GM23338 (cell line): ENCODE measurements at places on chromosomes 6 and 20.

- no peak for DNase-seq
Observed at GRCh38 chr6:144816936-144817335, 531.8 kb downstream of the UTRN start.

DNA sequence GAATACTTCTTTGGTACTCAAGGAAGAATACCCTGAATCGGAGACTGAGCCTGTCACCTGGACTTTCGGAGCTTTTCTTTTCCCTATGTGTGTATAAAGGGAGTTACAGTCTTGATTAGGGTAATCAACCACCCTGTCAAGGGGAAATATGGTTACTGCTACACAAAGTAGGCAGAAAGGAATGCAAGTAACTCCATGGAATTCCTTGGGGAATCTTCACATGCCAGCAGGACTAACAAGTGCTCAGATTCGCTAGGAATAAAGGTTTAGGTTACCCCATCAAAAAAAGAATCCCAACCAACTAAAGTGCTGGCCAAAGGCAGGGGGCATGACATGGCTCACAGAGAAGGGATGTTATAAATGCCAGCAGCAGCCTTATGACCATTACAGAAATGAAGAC is 10.4 kb downstream of the KCNS1 start:
- no peak for DNase-seq

DNA sequence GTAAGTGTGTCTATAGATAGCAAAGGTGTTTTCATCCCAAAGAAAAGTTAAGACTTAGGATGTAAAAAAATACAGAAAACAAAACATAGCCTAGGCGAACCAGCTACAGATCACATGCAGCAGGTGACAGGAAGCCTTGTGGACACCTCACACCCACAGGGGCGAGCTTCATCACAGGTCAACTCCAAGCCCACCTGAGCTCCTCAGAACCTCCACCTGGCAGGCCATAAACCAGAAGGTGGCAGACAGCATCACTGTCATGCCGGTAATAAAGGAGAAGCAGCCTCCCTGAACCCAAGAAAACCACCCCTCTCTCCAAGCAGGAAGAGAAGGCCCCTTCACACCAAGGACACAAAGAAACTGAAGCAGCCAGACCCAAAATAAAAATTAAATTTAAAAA is 1.0 kb downstream of the RALGAPA2 start:
- DNase-seq: peak; percentile 16

GRCh38 chr20:14117768-14118167 is 122.5 kb downstream of the MACROD2 start:
- DNase-seq: no peak

GRCh38 chr6:127516662-127517273 is 2.4 kb downstream of the MTCL3 start:
- peak; percentile 83 for DNase-seq

DNA sequence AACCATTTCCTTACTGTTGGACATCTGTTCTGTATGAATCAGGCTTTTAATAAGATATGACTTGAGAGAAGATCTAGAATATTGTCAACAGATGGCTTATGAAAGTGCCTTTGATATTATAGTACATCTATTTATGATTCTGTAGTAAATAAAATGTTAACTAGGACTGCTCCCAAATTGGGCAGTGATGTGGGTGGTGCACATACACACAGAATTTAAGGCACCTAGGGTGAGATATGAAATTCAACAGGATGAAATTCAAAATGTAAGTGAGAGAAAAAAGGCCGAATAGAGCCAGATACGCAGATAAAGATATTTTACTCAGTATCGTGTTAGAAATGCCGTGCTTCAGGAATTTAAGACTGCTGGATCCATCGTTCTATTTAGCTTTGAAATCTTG is 26.3 kb downstream of the FAM50B start:
- no peak for DNase-seq

DNA sequence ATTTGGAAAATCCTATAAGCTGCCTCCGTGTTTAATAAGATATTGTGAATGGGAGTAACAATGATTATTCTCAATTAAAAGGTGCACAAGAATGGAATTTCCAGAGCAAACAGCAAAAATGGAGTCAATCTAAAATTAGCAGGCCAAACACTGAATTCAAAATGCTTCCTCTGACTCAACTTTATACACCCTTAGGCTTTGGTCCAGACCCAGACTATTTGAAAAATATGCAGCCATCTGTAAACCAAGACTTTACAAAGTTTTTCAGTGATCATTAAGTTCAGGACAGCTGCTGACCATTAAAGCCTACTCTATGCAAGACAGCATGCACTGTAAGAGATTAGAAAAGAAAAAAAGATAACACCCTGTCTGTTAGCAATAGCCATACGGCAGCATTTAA is 39.4 kb upstream of the CCN6 start:
- no peak for DNase-seq

GRCh38 chr6:45830441-45831139 is 185.1 kb downstream of the CLIC5 start:
- no peak for DNase-seq

GRCh38 chr20:3354247-3354646 is 53.2 kb downstream of the DNAAF9 start:
- DNase-seq: no peak

- DNase-seq: no peak
Observed at GRCh38 chr6:107304421-107305025, 154.8 kb downstream of the PDSS2 start.

GRCh38 chr6:143429970-143430369 is 20.5 kb downstream of the ADAT2 start:
- no peak for DNase-seq

- DNase-seq: no peak
Observed at GRCh38 chr6:2773449-2773848, 8.3 kb downstream of the WRNIP1 start.

DNA sequence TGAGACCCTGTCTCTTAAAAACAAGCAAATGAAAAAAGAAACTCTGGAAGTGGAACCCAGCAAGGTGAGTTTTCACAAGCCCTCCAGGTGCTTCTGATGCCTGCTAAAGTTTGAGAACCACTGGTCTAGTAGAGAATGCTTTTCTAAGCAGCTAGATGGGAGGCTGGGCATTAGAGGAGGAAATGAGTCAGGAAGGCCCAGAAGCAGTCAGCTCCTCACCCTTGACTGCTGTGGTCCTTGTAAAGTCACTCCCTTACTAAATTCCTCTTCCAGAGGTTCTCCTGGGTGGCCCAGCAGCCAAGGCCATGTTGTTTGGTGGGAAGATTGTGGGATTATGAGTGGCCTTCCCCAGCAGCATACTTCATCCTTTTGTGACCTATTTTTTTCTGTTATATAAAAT is 52.0 kb upstream of the FYN start:
- no peak for DNase-seq

GRCh38 chr6:163383912-163384311 is 30.6 kb upstream of the QKI start:
- no peak for DNase-seq

DNA sequence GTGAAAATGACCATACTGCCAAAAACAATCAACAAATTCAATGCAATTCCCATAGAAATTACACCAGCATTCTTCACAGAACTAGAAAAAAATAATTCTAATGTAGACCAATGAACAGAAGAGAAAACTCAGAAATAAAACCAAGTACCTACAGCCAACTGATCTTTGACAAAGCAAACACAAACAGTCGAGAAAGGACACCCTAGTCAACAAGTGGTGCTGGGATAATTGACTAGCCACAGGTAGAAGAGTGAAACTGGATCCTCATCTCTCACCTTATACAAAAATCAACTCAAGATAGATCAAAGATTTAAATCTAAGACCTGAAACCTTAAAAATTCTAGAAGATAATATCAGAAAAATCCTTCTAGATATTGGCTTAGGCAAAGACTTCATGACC is 44.5 kb upstream of the ZNF133 start:
- DNase-seq: no peak

GRCh38 chr6:165159460-165159859 is 149.9 kb downstream of the C6orf118 start:
- DNase-seq: no peak

DNA sequence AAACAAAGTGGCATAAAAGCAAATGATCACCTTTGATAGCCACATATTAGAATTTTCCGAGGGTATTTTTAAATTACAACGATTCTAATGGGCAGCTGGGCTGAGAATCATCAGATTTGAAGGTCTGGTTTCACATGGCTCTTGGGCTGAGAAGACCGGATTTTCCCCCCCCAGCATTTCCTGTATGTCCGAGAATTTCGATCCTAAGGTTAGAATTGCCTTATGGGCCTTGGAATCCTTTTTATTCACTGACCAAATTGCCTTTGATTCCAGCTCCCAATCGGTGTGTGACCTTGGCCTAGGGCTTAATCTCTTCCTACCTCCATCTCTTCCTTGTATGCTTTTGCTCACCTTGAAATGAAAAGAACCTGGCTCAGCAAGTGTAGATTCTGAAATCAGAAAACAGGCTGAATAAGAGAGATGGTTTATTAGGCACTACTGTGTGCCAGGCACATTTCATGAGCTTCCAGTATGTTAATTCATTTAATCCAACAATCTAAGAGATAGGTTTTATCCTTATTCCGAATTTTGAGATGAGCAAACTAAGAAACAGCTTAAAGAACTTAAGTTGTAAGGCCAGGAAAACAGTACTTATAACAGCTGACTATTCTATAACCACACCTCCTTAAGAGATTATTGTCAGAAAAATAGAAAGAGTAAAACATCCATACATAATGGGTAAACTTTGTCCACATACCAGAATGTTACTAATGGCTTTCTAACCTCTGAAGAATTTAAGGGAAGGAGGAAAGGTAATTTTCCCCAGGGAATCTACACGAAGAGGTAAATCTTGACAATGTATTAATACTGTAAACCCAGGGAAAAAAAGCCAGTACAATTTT is 39.4 kb downstream of the HFE start:
- peak; percentile 43 for DNase-seq

GRCh38 chr6:165751486-165751885 is 88.4 kb upstream of the PDE10A start:
- DNase-seq: no peak

GRCh38 chr20:10739566-10739965 is 65.8 kb upstream of the JAG1 start:
- DNase-seq: no peak

DNA sequence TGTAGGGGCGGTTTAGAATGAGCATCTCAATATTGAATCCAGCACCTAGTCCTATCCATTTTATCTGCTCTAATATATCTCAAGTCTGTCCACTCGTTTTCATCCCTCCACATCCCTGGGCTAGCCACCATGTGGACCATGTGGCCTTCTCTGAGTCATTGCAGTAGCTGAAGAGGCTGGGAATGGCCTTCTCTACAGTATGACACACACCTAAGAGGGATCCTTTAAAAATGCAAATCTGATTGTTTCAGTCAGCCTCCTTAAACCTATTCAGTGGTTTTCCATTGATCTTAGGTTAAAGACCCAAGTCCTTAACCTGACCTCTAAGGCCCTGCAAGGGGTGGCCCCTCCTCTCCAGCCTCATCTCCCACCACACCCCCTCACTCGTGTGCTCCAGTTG is 9.4 kb downstream of the RING1 start:
- peak; percentile 44 for DNase-seq

- peak; percentile 73 for DNase-seq
Observed at GRCh38 chr6:107460083-107460631, 793 bp upstream of the PDSS2 start.

- peak; percentile 62 for DNase-seq
Observed at GRCh38 chr20:8918145-8918544, 150.7 kb upstream of the PLCB4 start.

GRCh38 chr6:54916858-54917257 is 70.3 kb downstream of the FAM83B start:
- DNase-seq: no peak

DNA sequence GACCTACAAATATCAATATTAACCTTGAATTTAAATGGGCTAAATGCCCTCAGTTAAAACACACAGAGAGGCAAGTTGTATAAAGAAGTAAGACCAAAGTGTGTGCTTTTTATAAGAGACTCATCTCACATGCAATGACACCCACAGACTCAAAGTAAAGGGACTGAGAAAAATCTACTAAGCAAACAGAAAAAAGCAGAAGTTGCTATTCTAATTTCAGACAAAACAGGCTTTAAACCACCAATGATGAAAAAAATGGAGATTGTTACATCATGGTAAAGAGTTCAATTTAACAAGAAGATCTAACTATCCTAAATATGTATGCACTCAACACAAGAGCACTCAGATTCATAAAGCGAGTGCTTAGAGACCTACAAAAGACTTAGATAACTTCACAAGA is 741.9 kb upstream of the MARCKS start:
- no peak for DNase-seq

DNA sequence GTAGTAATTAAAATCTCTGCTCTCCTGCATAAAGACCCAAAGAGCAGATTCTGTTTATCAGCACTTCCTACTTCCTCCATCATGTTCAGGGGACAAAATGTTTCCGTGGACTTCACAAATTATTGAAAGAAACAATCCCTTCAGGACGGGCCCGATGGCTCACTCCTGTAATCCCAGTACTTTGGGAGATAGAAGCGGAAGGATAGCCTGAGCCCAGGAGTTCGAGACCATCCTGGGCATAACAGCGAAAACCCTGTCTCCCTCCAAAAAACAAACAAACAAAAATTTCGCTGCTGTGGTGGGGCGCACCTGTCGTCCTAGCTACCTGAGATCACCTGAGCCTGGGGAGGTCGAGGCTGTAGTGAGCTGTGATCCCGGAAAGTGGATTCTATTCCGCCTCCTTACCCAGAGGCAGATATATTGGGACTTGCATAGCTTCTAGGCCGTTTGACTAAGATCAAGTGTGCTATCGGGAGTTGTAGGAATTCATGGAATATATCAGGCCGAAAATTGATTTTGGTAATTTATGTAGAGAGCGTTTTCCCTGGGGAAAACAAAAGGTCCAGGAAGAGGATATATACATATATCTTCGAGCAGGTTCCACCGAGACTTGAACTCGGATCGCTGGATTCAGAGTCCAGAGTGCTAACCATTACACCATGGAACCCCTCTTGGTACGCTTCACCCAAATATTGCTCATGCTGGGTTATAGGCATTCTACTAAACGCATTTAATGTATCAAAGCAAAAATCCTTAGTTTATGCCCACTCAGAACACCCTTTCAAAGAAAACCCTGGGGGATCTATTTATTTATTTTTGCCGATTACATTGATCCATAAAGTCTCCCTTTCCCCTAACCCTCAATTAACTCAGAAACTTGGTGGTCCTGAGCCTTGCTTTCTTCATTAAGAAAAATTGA is 74.5 kb upstream of the ZNF184 start:
- peak; percentile 80 for DNase-seq

DNA sequence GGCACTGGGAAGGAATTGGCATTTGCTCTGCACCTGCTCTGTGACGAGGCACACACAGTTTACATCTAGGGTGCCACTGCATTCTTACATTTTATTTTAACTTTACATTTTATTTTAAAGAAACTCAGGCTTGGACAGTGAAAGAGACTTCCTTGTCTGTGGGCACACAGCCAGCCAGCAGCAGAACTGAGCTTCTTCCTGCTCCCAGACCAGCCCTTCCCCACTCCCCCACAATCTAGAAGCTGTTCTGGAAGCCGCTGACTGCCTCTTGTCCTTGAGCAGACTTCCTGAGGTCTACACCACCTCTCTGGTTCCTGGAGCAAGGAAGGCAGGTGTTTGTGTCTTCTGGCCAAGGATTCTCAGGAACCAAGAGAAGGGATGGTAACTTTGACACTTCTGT is 27.9 kb upstream of the CD93 start:
- DNase-seq: no peak
